ELR (cell line): ENCODE measurements at places on chromosomes 2 and 18.

- peak; percentile 78 for DNase-seq
These were observed 255.4 kb upstream of the CHAC2 start for GRCh38 chr2:53512071-53512826.

DNA sequence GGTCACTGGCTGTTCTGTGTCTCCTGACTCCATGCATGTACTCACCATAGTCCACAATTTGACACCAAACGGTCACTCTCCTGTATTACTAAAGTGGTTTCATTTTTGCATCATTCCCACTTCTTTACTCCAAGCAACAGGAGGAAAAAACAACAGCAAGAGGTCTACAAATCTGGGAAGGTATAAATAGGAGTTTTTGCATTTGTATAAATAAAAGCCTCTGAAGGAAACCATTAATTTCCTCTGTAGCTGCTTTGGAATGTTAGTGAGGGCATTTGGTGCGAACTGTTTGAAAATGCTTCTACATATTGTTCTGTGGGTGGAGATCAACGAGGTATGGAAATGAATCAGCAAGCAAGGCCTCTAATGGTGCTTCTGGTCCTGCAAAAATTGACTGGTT, 148.5 kb upstream of the DLX2 start:
- peak; percentile 68 for DNase-seq

- no peak for DNase-seq
These were observed 123.7 kb upstream of the PPP1CB start for GRCh38 chr2:28627722-28628480.

DNA sequence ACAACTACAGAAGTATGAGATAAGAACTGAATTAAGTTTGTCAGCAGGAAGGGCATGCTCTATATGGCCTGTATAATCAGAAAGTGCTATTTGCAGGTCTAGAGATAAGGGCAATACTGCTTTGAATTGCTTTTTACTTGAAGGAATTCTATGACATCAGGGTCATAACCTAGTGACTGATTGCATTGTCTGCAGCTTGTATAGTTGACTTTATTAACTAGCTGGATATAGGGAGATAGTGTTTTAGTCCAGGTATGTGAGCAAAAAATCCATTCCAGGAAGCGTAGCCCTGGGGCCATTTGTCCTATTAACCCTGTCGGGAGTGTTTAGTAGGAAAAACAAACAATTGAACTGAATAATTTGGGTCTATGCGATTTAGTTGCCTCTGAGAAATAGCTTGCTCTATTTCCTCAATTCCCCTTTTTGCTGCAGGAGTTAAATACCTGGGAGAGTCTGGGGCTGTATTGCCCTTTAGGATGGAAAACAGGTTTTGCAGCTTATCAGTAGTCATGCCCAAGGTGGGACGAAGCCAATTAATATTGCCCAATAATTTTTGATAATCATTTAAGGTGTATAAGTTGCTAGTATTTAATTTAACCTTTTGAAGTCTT, 30.0 kb downstream of the HTR2B start:
- DNase-seq, result no peak

GRCh38 chr2:45935791-45936622, 284.5 kb downstream of the PRKCE start:
- DNase-seq, result peak; percentile 99

GRCh38 chr18:70384181-70384790, 95.4 kb downstream of the SOCS6 start:
- DNase-seq, result peak; percentile 97

GRCh38 chr2:241859017-241859435, 332 bp upstream of the PDCD1 start:
- DNase-seq, result no peak

GRCh38 chr18:47254341-47254939, 3.0 kb upstream of the SKOR2 start:
- DNase-seq, result peak; percentile 24

- no peak for DNase-seq
These were observed 472.8 kb downstream of the EIPR1 start for GRCh38 chr2:2904721-2905350.

DNA sequence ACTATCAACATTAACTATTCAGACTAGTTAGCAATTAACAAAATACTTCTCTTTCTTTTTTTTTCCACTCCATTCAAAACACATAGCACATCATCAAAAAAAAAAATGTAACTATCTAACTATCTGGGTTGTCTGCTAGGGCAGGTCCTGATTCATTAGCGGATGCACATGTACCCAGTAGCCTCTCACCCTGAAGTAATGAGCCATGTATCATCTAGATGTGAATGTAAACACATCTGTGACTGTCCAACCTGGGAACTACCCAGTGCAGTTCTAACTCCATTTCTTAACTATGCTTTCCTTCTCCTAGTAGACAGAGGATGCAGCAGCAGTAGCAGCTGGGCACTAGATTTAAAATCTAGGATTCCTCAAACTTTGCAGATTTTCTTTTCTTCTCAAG, 183.1 kb upstream of the PIK3C3 start:
- peak; percentile 79 for DNase-seq

GRCh38 chr2:17199741-17200140, 318.5 kb downstream of the RAD51AP2 start:
- DNase-seq, result no peak

DNA sequence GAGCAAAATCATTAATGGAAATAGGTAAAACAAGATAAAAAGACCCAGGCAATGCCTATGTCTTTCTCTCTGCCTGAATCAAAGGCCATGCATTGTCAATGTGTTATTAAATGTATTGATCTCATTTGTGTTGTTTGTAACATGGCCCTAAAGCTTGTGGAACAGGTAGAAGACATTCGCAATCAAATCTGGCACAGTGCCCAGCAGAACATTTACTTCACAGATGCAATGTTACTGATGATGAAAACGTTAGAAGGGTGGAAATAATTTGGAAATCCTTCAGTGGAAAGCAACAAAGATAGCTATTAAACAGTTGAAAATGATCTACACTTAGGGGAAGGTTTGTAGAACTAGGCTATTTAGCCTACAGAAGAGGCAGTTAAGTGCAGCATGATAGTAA, 368.2 kb downstream of the EPHA4 start:
- DNase-seq, result no peak
